ENCODE measurements at places on chromosomes 1 and 21.

- no peak for DNase-seq
Observed at GRCh38 chr1:37822906-37823815, 15.2 kb upstream of the YRDC start.

- no peak for DNase-seq
Observed at GRCh38 chr21:29105218-29105617, 25.2 kb upstream of the MAP3K7CL start.

GRCh38 chr21:21183092-21183491 lies 184.9 kb downstream of the NCAM2 start:
- DNase-seq = no peak

DNA sequence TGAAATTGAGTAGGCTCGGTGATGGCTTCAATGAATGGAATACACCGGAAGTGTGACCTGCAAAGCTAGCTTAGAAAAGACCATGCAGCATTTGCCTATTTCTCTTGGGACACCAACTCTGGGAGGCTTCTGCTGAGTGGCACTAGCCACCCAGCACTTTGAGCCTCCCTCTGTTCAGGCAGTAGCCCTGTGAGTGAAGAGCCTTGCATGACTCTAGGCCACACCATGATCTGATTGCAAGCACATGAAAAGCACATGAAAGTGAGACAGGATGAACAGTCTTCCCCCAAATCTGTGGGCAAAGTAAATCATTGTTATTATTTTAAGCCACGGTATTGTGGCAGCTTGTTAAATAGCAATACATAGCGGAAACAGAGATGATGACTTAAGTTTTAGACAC lies 2.8 kb downstream of the CD48 start:
- no peak for DNase-seq

- DNase-seq = no peak
Observed at GRCh38 chr21:32387151-32387550, 5.7 kb downstream of the URB1 start.

- no peak for DNase-seq
Observed at GRCh38 chr21:36974851-36975192, 8.4 kb upstream of the HLCS start.

- DNase-seq = no peak
Observed at GRCh38 chr1:2587071-2587859, 688 bp downstream of the PRXL2B start.

GRCh38 chr1:198543670-198544260 lies 3.3 kb upstream of the ATP6V1G3 start:
- no peak for DNase-seq

DNA sequence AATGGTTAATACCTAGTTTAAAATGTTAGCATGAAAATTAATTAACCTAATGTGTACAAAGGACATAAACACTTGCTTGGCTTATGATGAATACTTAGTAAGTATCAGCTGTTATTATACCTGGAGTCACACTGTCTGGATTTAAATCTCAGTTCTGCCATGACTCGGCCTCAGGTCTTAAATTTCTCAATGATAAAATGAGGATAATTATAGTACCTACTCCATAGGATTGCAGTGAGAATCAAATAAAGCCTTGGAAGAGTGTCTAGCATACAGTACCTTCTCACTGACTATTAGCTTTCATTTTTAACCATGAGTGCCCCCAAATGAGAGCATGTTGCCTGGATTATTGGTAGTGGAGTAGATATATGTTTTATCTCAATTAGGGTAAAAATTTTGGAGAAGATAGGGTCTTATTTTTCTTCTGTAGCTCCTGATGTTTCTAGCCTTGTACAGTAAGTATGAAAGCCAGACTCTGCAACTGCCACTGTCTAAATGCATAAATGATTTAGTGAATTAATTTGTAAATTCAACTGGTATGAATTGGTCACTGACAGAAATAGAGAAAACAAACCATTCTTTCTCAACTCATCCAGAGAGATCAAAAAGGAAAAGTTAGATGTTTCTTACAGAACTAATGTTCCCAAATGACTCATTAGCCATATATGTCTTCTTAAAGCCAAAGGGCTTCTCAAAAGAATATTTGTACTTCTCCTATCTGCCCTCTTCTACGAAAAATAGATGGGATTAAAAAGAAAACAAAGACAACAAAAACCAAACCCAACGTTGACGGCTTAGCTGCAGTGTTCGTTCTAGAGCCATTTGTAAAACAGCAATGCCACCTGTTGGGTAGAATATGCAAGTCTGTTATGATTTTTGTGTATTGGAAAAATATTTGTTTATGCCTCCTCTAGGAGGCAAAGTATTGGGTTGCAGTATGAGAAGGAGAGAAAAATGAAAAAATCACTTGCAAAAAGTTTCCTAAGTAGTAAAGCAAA lies 53.8 kb upstream of the MROH9 start:
- DNase-seq = no peak

DNA sequence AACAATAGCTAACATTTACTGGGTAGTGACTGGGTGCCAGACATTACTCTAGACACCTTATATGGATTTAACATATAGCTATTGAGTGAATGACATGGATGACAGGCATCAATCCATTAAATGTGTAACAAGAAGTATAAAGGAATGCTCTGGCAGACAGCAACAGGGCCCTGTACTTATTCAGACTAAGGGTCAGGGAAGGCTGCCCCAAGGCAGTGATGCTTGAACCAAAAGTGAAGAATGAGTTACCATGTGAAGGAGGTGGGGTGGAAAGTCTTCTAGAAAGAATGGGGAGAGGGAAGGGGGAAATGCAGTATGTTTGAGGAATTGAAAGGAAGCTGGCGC lies 8.3 kb upstream of the PTPRF start:
- DNase-seq = no peak

DNA sequence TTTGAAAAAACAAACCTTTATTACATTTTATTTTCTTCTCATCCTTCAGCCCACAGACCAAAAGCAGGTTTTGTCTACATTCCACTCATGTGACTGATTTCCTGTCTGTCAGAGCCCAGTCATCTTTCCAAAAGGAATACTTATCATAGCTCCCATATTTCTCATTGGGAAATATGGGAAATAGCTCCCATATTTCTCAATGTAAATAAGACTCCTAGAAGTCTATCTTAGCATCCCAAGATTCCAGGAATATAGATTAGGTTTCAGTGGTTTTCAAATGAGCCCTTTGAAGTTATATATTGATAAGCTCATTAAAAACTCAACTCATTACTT lies 19.1 kb upstream of the NRDC start:
- no peak for DNase-seq

DNA sequence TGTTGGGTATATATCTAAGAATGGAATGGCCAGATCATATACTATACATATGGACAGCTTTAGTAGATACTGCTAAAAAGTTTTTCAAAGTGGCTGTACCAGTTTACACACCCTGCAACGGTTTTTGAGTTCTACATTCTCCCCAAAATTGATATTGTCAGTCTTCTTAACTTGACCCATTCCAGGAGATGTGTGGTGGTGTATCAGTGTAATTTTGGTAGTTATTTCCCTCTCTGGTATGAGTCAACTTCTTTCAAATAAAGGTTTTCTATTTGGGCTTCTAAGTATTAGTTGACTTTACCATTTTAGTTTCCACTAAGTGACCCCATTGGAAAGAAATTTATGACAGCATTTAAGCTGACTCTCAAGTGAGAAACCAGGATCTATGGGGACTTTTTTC lies 29.2 kb downstream of the INKA2 start:
- DNase-seq = no peak

DNA sequence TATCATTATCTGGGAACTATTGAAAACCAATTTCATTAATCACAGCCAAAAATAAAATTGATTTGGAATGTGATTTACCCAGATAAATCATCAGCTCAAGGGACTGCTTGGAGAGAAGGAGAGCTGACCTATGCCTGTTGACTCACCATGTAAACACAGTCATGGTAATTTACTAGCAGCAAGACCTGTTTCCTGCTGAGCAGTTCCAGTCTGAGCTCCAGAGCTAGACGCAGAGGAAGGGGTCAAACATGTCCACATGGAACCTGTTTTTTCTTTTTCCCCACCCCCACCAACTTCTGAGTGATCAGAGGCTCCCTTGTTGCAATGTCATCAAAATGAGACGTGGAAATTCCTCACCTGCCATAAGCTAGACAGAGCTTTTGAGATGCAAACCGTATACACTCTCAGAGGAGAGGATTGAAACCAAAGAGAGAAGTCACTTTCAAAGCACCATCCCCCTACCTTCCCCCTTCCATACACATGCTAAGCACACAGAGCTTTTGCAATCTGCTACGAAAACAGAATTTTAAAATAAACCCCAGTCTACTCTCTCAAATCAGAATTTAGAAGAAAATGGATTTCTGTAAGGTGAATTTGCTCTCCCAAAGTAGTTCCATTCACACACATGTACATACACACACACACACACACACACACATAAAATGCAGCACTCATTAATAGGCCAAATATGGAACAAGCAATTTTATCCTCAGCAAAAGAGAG lies 55.9 kb upstream of the PTGFRN start:
- no peak for DNase-seq

GRCh38 chr1:59146651-59147358 lies 150.1 kb upstream of the FGGY start:
- peak; percentile 8 for DNase-seq

DNA sequence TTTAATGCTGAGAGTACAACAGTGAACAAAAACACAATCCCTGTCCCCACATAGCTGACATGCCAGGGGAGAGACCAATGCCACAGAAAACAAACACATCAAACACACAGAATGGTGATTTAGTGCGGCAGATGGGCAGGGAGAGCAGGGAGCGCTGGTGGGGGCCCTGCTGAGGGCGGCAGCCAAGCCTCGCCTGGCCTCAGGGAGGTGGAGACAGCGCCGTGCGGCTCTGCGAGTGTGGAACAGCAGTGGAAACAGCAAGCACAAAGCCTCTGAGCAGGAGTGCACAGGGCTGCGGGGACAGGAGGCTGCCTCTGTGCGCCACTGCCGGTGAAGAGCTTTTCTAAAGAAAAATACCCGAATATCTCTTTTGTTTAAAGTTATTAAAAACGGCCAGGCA lies 17.0 kb downstream of the MCM3AP start:
- no peak for DNase-seq

GRCh38 chr21:39429445-39429844 lies 16.1 kb downstream of the LCA5L start:
- DNase-seq = no peak

GRCh38 chr1:52602856-52603600 lies 857 bp downstream of the GPX7 start:
- no peak for DNase-seq
